WERI-Rb-1 (cell line): ENCODE measurements at places on chromosomes 3 and 15.

DNA sequence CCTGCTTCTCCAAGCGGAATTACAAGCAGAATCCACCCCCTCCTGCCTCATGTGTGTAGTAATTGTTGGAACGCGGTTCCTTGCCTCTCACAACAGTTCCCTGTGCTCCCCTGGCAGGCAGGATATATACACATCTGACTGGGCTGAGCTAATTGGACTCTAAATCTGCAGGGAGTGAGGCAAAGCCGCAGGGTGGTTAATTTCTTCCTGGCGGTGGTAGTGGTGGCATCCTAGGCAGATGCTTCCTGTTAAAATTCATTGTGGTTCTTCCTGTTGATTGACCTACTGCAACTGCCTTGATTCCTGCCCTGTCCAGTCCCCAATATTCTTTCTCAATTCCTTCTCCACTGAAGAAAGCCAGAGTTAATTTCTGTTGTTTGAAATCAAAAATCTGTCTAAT, 202.9 kb upstream of the PROK2 start:
- no peak for DNase-seq

GRCh38 chr3:53646723-53647122, 152.3 kb downstream of the CACNA1D start:
- DNase-seq = no peak

DNA sequence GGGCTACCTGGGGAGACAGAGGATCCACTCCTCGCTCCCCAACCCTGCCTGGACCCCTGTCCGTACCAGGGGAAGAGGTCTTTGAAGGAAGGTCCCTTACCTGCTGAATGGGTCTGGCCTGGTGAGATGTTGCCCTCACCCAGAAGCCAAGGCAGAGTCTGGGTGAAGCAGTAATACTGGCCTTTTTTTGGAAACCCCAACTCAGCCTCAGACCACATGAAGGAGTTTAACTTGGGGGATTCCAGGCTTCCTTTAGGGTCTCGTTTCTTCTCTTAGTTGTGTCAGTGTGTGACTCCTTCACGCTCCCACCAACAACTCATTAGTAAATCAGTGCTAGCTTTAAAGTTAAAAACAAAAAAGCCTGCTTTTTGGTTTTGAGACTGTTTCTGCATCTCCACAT, 45.6 kb downstream of the RTP1 start:
- no peak for DNase-seq

DNA sequence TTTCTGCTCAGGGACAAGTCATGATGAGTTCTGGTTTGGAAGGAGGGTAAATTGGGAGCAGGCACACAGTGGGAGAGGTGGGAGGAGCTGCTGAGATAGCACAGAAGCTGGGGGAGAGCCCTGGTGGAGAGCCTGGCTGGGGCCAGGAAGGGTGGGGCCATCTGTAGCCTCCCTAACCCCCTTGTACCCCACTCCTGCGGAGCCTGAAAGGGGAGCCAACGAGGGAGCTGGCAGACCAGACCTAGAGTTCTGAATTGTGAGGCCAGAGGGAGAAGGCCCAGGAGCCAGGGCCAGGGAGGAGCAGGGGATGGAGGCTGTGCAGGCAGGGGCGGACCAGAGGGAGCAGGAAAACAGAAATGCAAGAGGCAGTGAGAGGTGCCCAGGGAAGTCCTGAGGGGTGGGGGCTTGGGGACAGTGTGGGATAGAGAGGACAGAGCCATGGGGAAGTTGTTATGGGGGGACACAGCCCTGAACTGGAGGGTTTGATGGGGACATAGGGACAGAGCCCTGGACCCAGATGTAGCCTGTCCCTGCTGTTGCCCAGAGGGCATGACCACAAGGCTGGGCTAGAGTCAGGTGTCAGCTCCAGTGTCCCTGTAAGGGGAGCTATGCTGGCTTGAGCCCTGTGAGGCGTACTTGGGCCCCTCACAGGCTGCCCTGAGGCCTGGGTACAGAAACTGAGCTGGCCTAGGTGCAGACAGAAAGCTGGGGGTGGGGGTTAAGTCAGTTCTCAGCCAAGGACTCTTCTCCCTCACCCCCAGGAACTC, 1.2 kb downstream of the TMIE start:
- no peak for DNase-seq

DNA sequence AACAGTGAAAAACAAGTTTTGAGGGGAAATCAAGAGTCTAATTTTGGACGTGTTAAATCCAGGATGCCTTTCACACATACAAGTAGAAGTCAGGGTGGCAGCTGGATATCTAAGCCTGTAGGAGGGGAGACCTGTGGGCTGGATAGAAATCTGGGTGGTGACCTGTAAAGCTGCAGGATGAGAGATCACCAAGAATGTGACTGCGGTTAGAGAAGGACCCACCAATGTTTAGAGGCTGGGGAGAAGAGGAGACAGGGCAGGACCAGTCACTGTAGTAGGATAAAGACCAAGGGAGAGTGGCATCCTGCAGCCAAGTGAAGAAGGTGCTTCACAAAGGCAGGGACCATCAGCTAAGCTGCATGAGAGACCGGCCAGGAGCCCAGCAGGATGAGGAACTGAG, 36.2 kb downstream of the MRAS start:
- DNase-seq = no peak

DNA sequence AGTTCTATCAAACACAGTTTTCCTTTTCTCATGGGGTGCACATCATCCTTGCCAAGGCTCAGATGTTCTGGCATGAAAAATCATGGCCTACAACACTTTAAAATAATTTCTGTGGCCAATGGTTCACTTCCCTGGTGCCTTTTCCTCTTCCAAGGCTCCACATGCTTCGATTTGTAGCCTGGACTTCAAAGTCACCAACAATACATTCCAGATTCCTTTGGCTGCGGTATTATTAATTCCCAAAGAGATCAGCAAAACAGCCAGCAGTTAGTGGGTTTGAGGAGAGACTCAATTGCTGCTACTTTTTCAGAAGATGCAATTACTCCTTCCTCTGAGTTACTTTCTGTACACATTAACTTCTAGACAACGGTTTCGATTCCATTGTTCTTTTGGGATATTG, 80.3 kb upstream of the CCDC80 start:
- no peak for DNase-seq

GRCh38 chr3:188697127-188697526, 474.6 kb upstream of the TPRG1 start:
- no peak for DNase-seq

- DNase-seq = no peak
These were observed 127.2 kb downstream of the GHSR start for GRCh38 chr3:172321035-172321434.

GRCh38 chr15:65086680-65087111, 10.2 kb downstream of the KBTBD13 start:
- peak; percentile 58 for DNase-seq

- peak; percentile 26 for DNase-seq
These were observed 34.5 kb downstream of the POMGNT2 start for GRCh38 chr3:43071313-43071893.

DNA sequence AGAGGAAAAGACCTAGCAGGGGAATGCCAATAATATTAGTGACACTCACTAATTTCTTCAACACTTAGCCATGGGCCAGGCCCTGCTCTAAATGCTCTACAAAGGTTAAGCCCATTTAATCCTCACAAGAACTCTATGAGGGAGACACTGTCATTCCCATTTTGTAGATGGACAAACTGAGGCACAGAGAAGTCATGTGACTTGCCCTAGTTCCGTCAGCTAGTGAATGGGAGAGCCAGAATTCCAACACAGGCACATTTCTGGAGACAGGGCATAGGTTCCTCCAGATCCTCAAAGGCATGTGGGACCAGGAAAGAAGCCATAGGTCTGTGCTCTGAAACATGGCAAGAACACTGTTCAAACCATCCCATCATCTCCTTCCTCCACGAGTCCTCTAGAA, 31.5 kb downstream of the LOXL1 start:
- DNase-seq = no peak

DNA sequence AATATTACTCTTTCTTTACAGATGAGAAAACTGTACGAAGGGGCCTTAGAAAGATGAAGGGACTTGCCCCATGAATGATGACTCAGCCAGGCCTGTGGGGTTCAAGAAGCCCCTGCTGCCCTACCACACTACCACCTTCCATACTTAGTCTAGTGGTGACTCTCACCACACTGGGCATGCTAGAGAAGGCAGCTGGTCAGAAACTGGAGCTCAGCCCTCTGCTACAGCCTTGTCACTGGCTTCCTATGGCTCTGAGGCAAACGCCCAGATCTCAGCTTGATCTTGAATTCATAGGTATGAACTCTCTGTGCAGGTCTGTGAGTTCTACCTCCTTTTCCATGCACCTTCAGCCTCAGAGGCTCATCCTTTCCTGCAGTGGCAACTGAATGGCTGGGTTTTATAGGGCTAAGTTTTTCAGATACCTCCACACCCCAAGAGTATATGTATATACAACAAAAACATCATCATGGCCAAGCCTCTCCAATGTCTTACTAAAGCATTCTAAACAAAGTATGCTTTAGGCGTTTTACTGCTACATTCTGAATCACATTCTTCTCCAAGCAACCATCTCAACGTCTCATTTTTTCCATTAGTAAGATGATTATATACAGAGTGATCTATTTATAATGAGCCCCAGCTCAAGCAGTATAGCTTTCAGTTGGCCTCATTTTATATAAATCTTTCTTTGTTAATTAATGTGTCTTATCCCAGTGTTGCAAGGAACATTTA, 234.1 kb downstream of the GREM1 start:
- no peak for DNase-seq

GRCh38 chr3:30682434-30683155, 76.2 kb downstream of the TGFBR2 start:
- no peak for DNase-seq

GRCh38 chr3:197375001-197375441, 76.6 kb upstream of the DLG1 start:
- DNase-seq = no peak

DNA sequence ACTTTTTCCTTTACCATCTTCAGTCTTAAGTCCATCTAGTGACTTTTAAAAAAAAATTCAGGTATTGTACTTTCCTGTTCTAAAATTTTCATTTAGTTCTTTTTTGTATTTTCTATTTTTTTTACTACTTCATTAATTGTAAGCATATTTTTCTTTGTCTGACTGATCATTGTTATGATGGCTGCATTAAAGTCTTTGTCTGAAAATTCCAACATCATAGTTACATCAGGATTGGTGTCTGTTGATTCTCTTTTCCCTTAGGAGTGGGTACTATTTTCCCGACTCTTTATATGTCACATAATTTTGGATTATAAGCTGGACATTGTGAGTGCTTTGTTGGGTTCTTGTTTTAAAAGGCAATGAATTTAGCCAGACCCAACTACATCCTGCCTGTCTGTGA, 34.9 kb upstream of the POLR2M start:
- no peak for DNase-seq
